Thyroid gland (tissue), 4 donors: ENCODE measurements at places on chromosomes 11 and 22. TPM values are rescaled to one million over a fixed set of nuclear protein-coding genes. Genes with fewer than 3 reads are reported as not detected.

SAA1 gene
- total RNA-seq, result not detected

SPON1 gene
- 12.3 TPM for total RNA-seq

THRSP gene
- 7.2 TPM for total RNA-seq

GNG3 gene
- total RNA-seq, result not detected

MRGPRX3 gene
- not detected for total RNA-seq

WNT7B gene
- total RNA-seq, result 4.3 TPM

SCN4B gene
- total RNA-seq, result 7.6 TPM
